ENCODE measurements at places on chromosomes 2 and 18. TPM values are rescaled to one million over a fixed set of nuclear protein-coding genes. Genes with fewer than 3 reads are reported as not detected.

Gene RESP18
- not detected for polyA plus RNA-seq

Gene SERPINB2
- polyA plus RNA-seq = not detected

Gene NEU2
- not detected for polyA plus RNA-seq

Gene NT5DC4
- polyA plus RNA-seq = not detected

Gene SERPINB7
- 0.45 TPM for polyA plus RNA-seq

GRCh38 chr2:196809260-196809659, at the start of gene C2orf66:
Gene C2orf66 (minus strand): TSS chr2:196809355. CDS start chr2:196809336, 19 bp downstream.
- DNase-seq = no peak

- peak; percentile 50 for DNase-seq
Observed at GRCh38 chr18:21996351-21996826, 173.0 kb upstream of the GATA6 start.

DNA sequence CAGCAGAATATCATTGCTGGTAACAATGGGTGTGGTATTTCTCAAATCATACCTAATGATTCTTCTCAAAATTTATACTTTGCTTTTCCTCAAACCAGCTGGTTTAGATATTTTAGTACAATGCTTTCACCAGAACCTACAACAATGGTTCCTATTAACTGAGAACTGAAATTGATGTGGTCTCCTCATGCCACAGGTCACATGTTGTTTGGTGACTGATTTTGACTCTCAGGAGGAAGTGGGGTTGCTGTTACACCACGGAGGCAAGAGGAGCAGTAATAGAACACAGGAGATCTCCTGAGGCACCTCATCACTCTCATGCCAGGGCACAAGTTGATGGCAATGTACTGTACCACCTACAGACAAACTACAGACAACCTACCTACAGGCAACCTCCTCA, 3.0 kb upstream of the CEP68 start:
- DNase-seq = no peak
